Stimulated activated CD4-positive, alpha-beta T cell treated with anti-CD3 and anti-CD28 coated beads, Interleukin-1b, Interleukin-23, amount 100 ng/mL, for 1 hour (primary cell): ENCODE measurements at places on chromosomes 2 and 18.

GRCh38 chr18:10863026-10863425 lies 286.3 kb downstream of the PIEZO2 start:
- DNase-seq = no peak

GRCh38 chr2:41483982-41484857 lies 563.6 kb upstream of the PKDCC start:
- DNase-seq = no peak

DNA sequence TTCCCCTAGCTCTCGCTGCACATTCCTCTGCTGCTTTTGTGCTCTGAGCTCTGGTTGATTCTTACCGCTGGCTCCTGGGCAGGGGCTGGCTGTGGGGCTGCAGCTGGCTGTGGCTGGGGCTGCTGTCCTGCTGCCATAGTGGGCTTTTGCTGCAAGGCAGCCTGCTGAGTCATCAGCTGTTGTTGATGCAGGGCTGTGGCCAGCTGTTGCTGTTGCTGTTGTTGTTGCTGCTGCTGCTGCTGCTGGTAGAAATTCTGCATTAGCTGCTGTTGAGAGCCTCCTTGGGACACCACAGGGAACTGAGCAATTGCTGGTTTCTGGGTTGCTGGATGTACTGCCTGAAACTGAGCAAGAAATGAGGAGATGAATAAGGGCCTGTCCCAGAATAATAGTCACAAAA lies 77.2 kb upstream of the NFU1 start:
- DNase-seq = no peak

- no peak for DNase-seq
These were observed 82.6 kb downstream of the IKZF2 start for GRCh38 chr2:213068676-213069359.

DNA sequence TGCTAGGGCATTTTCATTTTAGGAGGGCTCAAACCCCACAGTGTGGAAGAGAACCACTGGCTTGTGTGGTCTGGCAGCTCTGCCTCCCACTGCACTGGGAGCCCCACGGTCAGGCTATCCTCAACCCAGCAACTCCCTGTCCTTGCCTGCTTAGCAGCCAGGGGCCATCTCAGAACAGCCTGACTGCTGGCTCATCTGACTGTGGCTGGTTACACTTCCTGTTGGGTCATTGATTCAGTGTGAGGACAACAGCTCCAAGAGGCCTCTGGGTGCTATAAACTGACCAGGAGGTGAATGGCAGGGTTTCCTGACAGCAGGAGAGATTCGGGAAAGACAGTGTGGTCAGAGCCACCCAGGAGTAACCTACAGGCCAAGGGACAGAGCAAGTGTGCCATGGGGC lies 40.1 kb downstream of the AMER3 start:
- DNase-seq = no peak

GRCh38 chr2:15145919-15146318 lies 415.2 kb downstream of the NBAS start:
- DNase-seq = no peak

DNA sequence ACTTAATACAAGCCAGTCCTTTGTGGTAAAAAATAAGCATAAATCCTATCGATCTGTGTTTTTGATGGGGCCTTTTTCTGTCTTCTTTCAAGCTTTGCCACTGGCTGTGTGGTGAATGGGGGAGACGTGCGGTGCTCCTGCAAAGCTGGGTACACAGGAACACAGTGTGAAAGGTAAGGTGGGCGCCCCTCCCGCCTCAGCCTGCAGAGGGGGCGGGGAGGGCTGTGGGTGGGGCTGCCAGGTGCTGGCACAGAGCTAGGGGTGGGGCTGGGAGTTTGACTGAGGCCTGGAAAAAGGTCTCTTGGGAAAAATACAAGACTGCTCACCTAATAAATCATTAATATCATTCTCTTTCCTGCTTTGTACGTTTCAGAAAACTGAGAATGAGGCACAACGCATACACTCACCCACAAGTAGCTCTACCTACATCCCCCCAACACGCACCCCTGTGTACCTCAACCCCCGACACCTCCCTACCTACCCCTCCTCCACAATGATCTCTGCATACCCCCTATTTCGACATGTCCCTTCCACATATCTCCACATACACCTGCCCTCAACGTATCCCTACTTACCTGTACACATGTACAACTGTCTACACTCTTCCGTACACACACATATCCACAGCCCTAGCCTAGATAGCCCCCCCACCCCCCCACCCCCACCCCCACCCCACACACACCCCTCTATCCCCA lies 129.7 kb upstream of the TTC39C start:
- no peak for DNase-seq

GRCh38 chr2:101501443-101501842 lies 26.5 kb upstream of the RFX8 start:
- no peak for DNase-seq

DNA sequence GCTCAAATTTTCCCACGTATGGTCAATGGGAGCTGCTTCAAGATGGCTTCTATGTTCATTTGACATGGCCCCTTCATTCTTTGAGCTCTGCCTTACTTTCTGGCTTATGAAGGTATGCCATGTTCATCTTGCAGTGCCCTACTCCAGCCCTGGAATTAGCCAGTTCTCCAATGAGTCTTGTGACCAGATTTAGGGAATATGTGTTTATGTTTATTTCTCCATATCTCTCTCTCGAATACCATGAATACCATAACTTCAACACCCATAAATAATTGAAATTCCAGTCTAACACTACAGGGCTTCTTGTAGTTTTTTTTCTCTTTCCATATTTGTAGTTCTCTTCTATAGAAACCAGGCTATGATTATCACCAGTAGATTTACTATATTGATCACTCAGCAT lies 39.7 kb downstream of the EPB41L5 start:
- no peak for DNase-seq

- DNase-seq = no peak
These were observed 78.6 kb downstream of the VAPA start for GRCh38 chr18:9992300-9992972.

- DNase-seq = no peak
These were observed 4.1 kb downstream of the SPATS2L start for GRCh38 chr2:200310545-200310971.

GRCh38 chr2:109109342-109109741 lies 19.7 kb upstream of the SH3RF3 start:
- no peak for DNase-seq

DNA sequence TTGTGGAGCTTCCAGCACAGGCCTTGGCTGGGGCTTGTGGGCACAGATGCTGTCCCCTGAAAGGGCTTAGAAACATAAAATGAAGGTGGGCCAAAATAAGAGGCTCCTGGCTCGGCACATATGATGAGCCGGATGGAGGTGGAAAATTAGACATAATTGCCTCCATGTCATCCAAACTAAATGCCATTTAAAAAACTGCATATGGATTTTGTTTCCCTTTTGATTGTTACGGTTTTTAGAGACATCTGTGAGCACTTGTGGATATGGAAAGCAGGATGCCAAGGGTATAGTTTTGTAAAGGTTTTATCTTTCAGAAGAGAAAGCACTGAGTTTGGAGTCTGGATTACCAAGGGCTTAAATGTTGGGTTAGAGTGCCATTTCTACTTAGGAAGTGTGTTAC lies 498.3 kb downstream of the RIT2 start:
- DNase-seq = no peak

GRCh38 chr2:158668001-158668765 lies 126.9 kb upstream of the DAPL1 start:
- DNase-seq = no peak

DNA sequence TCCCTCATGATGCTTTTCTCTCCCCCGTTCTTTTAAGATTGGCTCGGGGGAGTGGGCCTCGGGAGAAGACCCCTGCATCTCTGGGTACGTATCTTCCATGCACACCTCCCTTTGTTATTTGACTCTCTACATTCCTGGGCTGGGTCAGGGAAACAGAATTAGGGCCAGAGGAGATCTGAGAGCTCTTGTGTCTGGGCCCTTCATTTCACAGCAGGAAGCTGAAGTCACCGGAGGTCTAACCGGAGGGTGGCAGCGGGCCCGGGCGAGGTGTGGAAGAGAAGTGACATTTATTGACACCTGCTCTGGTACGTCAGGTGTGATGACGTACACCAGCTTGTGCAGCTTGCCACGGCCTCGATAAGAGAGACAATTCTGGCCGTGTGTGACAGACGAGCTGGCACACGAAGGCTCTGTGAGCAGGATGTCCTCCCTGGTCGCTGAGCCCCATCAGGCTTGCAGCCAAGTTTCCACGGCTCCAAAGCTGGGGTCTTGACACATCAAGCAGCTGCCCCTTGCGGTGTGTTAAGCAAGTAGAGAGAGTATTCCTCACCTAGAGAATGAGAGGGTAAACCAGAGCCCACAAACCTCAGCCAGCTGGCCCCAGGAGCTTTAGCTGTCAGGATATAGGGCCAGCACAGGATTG lies 30.4 kb downstream of the TOGARAM2 start:
- DNase-seq = peak; percentile 40

DNA sequence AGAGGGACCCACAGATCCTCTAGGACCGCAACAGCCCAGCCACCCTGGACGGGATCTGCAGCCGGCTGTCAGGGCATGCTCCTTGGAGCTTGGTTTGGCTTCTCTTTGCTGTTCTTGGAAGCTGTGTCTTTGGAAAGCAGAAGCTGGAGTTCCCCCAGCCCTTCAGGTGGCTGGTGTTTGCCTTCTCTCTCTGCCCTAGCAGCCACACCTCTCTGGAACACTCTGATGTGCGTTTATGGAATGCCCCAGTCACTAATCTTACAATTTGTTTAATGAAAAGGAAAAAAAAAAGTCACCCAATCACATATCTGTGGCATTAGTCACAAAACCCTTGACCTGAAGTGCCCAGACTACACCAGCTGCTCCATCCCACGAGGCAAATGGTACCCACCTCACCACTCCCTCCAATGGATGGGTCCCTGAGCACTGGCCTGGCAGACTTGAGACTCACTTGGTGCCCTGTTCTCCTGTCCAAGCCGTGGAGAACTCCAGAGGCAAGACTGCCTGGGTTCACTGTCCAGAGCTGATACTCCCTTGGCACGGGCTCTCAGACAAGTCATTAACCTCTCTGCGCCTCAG lies 70.2 kb upstream of the DAPL1 start:
- DNase-seq = no peak

DNA sequence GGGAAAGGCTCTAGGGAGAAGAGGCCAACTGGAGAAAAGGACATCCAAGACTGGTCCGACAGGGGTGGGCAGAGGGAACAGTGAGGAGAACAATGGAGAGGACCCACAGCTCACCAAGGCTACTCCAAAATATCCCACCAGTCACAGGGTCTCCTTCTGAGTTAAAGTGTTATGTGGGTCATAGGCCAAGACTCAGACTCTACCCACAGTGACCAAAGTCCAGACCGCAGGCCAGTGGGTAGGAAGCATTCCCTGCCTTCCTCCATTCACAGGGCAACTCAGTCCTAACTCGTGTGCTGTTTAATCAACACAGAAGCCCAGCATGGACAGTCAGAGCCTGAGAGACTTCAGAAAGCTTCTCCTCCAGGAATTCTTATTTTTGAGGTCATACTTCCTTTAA lies 260.6 kb downstream of the SMAD2 start:
- no peak for DNase-seq

DNA sequence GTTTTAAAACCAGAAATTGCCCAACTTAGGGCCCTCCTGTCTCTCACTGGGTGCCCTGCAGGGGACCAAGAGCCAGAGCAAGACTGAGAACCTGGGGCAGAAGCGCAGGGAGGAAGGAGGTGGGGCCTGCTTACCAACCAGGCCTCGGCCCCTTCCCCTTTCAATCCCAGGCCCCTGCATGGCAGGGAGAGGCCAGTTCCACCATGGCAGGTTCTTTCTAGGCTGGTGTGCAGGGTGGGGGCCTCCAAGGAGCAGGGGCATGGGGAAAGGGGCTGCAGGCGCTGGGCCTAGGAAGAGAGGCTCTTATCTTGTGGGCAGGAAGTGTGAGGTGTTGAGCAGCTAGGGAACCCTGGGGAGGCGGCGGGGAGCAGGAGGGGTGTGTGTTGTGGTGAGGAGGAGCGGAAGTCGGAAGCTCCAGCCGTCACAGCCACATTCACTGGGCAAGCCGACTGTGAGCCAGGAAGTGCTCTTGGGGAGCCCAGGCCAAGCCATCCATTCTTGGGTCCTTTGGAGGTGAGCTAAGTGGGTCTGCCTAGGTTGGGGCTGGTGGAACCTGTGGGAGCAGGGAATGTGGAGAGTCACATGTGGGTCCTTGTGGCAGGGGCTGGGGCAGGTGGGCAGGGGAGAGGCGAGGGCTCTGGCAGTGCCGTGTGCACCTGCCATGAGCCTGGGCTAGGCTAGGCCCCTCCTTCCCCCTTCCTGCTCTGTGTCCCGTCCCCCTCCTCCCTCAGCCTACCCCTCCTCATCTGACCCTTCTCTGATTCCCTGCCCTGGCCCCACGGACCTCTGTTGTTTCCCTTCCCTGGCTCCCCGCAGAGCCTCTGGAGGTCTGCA lies at the start of gene PSD4:
TSS of gene PSD4 (plus strand) at position 430 of the 834 bp plus-strand sequence. CDS start 8,486 bp downstream, outside the sequence.
- peak; percentile 57 for DNase-seq

DNA sequence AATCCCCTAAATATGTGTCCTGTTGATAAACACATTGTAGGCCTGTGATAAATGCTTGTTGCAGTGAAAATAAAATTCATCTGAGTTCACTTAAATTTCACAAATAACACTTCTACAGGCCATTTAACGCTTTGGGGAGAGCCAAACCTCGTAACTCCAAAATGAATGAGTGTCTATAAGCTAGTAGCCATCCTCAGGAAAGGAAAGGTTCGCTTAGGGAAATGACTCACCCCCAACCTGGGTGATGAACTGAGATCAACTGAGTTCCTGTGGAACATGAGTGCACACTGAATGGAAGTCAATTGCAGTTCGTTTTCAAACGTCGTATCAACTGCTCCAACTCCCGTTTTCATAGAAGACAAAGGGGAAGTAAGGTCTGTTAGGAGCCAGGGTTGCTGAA lies 527.6 kb upstream of the ID2 start:
- no peak for DNase-seq

DNA sequence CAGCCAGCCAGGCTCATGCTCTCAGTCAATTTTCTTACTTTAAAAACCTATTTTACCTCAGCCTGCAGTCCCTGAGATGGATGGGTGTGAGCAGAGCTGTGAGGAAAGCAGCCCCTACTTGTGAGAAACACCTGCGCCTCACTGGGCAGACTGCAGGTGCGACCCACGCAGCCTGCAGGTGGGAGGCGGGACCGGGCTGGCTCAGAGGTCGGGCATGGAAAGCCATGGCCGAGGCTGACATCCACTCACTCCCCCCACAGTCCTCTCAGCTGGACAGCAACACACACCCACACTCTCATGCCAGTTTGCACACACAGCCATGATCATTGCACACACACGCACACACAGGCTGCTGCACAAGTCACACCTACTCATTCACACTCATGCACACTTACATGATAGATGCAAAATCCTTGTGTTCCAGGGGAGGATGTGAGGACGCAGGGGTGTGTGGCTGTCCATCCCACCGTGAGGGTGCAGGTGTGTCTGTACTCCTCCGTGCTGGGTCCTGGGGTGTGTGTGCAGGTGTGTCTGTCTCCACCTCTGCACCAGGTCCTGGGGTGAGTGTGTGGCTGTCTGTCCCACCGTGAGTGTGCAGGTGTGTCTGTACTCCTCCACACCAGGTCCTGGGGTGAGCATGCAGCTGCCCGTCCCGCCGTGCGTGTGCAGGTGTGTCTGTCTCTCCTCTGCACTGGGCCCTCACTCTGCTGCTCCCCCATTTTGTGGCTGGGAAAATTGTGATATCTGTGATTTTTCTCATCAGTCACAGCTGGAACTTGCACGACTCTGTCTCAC lies 166.5 kb downstream of the RTP5 start:
- DNase-seq = no peak
